AG10803 (cell line): ENCODE measurements at places on chromosomes 4 and X.

DNA sequence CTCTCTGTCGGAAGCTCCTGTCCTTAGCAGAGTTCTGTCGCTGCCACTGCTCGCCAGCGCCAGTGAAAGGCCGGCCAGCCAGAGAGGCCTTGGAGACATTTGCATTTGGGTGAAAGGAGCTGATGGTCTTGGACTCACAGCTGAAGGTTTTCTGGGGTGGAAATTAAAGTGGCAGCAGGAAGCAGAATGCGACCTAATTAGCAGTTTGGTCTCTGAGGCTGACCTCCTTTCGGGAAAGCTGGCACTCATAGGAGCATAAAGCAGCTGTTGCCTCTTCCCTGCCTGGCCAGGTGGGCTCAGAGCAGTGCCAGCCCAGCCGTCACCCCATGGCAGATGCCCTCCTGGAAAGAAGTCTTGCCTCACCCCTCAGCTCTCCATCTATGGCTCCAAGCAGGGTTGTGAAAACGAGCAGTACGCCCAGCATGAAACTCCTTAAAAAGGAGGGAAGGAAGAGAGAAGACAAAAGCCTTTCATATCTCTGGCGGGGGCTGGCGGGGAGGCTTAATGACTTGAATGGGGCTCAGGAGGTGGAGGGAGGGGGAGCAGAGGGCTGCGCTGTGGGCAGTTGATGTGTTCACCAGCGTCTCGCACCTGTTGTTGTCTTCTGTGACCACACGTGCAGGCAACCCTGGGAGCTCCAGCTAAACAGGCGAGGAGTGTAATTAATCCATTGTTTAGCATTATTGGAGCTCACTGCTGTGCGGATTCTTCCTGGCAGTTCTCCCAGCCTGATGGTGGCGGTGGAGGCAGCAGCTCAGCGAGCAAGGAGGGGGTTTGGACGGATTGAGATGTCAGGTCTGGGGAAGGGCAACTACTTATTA lies 264.0 kb downstream of the MID1IP1 start:
- no peak for DNase-seq

DNA sequence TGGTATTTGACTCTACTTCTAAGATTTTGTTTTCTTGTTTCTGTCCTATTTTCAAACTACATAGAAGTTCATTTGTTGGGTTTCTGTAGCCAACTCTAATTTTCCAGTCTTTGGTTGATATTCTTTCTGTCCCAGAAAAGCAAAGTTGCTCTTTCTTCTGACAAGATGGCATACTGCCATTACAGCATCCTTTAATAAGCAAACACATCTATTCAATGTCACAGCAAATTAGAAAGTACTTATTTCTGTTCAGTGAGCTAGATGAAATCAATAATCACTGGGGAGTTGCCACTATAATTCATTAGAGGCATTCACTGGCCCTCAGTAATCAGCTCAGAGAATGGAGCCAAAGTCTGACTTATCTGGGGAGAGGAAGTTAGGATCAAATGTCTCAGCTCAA lies 1258.0 kb upstream of the IGFBP7 start:
- DNase-seq: no peak

DNA sequence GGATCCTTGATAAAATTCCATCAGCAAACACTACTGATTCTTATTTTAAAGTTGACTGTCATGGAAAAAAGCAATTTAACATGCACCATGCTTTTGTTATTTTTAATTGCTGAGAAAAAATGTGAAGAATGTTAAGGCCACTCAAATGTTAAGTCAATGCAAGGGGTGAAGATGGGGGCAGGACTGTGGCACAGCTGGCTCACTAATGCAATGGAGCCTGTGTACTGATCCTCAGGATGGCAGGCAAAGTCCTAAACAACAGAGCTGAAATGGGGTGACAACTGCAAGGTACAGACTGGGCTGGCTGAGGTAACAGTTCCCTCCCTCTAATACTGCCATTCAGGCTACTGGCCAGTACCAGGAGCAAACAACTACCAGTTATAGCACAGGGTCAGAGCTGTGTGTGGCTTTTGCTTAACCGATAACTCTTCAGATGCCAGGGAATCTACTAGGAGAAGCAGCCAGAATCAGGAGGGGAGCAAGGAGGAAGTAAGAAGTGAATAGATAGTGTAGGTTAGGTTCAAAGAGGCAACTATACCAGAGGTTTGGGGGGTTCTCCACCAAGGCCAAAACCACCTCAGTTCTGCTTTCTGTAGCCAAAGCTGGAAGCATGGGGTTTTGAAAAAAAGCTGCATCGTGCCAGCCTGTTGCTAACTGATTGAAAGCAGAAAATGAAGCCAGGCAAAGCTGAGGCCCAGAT lies 372.6 kb downstream of the OPHN1 start:
- DNase-seq: peak; percentile 47

GRCh38 chr4:158826882-158827281 lies 58.1 kb downstream of the FNIP2 start:
- DNase-seq: no peak

GRCh38 chr4:80101071-80101791 lies 28.2 kb upstream of the ANTXR2 start:
- DNase-seq: no peak

DNA sequence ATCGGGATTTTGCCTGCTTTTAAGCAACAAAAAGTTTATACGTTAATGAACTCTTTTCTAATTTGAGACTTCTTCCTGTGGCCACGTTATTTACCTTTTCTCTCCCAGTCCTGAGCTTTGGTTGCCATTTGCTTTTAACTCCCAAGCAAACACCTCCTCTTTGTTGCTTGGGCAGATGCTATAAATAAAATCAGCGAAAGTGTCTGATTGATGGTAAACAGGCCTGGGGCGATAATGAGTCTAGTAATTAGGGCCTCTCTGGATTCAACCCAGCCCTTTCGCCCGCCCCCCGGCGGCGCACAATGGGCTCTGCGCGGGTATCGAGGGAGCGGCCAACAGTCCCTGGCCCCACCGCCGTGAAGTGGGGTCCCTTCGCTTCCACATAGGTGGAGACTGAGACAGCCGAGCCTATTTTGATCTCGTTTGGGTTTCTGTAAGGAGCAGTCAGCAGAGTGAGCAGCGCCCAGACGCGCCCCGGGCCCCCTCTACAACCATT lies 790 bp downstream of the CLGN start:
- DNase-seq: no peak

- no peak for DNase-seq
Observed at GRCh38 chr4:108649863-108650211, 562 bp upstream of the OSTC start.

DNA sequence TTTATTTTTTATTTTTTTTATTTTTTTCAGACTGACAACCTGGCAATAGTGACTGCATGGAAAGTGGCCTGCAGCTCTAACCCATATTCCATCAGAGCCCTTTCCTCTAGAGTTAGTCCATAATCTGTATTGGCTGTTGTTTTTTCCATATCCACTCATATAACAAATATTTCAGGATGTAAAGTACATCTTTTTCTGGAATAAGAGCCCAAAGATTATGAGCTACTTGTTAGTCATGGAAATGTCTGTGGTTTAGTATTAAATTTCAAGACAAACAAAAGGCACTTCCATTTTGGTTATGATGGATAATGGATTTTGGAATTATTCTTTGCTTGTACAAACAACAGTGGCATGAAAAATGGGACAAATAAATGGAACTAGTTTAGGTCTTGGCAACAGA lies 296.0 kb upstream of the HS3ST1 start:
- no peak for DNase-seq

DNA sequence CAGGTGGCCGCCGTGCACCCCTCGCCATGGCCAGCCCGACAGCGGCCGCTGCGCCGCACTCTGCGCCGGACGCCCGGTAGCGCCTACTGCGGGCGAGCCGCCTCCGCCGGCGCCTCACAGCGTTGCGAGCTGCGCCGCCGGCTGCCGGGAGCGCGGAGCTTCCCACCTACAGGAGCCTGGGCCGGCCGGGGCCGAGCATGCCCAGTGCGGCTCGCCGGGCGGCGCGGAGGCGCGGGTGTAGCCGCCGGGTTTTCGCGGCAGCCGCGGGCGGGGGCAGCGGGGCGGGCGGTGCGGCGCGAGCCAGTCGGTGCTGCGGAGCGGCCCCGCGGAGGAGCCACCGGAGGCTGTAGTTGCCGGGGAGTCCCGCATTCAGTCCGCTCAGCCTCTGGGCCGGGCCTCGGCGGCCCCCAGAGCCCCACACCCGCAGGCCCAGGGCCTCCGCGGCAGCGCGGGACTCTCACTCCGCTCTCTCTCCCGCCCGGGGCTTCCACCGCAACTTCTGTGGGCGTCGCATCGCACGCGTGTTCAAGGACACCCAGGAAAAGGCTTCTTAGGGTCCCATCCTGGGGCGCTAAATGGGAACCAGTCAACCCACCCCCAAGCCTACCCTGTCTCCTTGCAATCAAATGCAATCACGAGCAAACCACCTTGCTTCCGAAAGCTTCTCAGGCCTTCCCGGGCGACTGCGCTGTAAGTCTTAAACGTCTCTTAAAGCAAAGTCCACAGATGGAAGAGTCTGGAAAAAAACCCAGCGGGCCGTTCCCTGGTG lies at the start of gene MFAP3L:
MFAP3L (minus strand) TSS at position 143 of the 769 bp plus-strand sequence. CDS start 20,518 bp downstream, outside the sequence.
- DNase-seq: peak; percentile 92

- no peak for DNase-seq
Observed at GRCh38 chr4:87229979-87230378, 9.6 kb upstream of the KLHL8 start.

DNA sequence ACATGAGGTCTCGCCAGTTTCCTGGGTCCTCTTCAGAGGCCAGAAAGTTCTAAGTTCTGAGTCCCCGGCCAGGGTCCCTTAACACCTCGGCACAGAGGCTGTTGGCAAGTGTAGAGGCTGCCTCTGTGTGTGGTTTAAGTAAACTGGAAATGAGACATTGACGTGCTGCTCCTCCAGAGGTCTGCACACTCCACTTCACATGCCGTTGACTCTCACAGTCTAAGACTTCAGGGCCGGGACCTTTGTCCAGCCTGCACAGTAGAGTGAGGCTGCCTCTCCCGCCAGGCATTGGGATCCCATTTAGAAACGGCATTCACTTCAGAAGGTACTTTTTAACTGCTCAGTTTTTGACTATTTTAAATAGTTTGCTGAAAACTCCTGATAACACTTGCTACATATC lies 10.6 kb upstream of the TADA2B start:
- DNase-seq: no peak

DNA sequence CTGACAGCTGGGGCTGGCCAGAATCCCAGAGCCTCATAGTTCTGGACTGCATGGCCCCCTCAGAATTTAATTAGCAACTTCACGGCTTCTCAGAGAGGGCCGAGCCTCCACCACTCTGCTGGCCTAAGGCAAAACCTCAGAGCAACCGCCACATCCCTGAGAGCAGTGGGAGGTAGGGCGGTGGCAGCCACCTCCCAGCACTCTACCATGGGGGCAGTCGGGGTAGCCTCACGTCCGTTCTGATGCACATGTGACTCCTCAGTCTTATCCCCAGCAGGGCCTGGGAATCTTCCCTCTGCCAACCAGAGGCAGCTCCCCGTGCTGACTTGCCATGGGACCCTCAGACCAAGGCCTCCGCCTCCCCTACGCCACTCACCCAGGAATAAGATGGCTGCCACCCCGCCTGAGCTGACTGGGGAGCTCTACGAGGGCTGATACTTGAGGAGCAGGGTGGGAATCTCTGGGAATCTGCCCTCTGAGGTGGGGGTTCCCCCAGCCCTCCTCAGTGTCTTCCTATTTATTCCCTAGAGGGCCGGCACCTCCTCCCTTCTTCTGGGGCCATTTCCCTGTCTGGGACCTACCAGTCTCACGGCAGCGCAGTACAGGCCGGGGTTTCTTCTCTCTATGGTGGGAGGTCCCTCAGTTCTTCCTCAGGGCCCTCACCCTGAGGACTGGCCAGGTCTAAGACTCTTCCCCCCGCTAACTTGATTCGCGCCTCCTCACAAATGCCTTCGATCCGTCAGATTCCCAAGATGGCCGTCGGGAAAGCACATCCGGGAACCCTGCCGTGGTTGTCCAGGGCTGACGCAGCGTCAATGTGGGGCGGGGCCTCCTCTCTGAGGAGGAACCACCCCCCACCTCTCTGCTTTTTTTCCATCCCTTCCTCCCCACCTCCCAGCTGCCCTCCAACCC lies at the start of gene MAGEC2:
MAGEC2 (minus strand) TSS at position 769 of the 912 bp plus-strand sequence. CDS start 1,303 bp downstream, outside the sequence.
- DNase-seq: no peak

GRCh38 chrX:115583496-115584004 lies 22.6 kb downstream of the PLS3 start:
- DNase-seq: peak; percentile 54

DNA sequence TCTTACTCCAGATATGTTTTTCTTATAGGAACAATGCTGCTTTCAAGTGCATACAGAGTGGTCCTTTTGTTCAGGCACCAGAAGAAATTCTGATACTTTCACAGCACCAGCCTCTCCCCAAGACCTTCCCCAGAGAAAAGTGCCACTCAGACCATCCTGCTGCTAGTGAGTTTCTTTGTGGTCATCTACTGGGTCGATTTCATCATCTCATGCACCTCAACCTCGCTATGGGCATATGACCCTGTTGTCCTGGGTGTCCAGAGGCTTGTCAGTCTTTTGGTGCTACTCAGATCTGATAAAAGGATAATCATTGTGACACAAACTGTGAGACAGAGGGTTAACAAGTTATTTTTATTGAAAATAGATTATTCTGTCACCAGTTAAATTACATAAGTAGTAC lies 39.5 kb downstream of the WDR13 start:
- DNase-seq: no peak

DNA sequence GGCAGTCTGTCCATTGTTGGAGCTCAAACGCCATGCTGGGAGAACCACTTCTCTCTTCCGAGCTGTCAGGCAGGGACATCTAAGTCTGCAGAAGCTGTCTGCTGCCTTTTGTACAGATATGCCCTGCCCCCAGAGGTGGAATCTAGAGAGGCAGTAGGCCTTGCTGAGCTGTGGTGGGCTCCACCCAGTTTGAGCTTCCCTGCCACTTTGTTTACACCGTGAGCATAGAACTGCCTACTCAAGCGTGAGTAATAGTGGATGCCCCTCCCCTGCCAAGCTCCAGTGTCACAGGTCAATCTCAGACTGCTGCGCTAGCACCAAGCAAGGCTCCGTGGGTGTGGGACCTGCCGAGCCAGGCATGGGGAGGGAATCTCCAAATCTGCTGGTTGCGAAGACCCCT lies 145.7 kb downstream of the VSIG4 start:
- no peak for DNase-seq

- no peak for DNase-seq
Observed at GRCh38 chr4:27910227-27910626, 1049.6 kb downstream of the STIM2 start.

DNA sequence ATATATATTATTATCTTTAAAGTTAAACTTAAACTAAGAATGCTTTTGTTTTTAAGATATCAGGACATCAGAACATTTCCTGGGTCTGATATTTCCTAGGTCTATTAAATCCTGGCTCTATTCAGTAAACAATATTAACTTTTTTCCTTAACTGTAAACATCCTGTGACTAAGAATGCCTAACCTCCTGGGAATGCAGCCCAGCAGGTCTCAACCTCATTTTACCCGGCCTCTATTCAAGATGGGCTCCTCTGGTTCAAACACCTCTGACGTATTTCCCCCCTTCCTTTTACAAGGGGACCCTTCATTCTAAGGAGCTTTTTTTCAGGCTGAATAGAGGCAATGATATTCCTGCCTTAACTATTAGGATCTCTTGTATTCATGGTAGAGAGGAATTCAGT lies 35.8 kb upstream of the DYNLT3 start:
- DNase-seq: no peak
